ENCODE measurements at places on chromosomes 6 and 20. TPM values are rescaled to one million over a fixed set of nuclear protein-coding genes. Genes with fewer than 3 reads are reported as not detected.
A peak's percentile ranks its signal among the peaks of the same experiment; 100 is the strongest.

GRCh38 chr6:131807644-131808459 lies at the start of gene ENPP1:
Gene ENPP1, plus strand, starts transcription at chr6:131808020. Its CDS starts 16 bp downstream, at chr6:131808036.
- H3K27ac ChIP-seq: peak within 1 kb of the TSS; percentile 63
- peaks cover 56% of the 10 kb centered on the region for H3K27me3 ChIP-seq
- peaks cover 6% of the 10 kb centered on the region for H3K4me1 ChIP-seq
- H3K36me3 ChIP-seq: no peaks in the 10 kb centered on the region
- H3K4me3 ChIP-seq: peak within 1 kb of the TSS; percentile 93

DNA sequence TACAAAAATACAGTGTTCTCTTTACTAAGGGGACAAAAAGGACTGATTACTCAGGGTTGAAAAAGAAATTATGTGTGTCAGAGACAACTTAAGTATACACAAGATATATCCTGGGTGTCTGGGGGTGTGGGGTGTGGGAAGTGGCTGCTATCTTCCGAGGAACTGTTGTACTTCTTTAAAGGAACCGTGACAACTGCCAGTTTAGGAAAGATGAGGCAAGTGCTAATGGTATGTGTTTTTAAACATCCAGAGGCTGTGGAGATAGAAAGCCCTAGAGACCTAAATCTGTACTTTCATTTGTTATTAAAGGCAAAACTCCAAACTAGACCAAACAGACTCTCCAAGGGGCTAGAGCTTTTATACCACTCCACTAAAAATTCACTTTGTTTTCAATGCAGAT lies 95.6 kb downstream of the SNAP25 start:
- no peaks in the 10 kb centered on the region for H3K36me3 ChIP-seq
- peaks cover 20% of the 10 kb centered on the region for H3K4me1 ChIP-seq
- H3K27me3 ChIP-seq: peaks cover 24% of the 10 kb centered on the region
- no peak overlapping the region for H3K4me3 ChIP-seq
- no peak for DNase-seq

- DNase-seq: no peak
- no peak overlapping the region for H3K27ac ChIP-seq
- no peak overlapping the region for H3K4me3 ChIP-seq
- no peaks in the 10 kb centered on the region for H3K36me3 ChIP-seq
- H3K27me3 ChIP-seq: no peaks in the 10 kb centered on the region
- H3K4me1 ChIP-seq: no peaks in the 10 kb centered on the region
Observed at GRCh38 chr6:143586557-143586956, 75.0 kb upstream of the FUCA2 start.

DNA sequence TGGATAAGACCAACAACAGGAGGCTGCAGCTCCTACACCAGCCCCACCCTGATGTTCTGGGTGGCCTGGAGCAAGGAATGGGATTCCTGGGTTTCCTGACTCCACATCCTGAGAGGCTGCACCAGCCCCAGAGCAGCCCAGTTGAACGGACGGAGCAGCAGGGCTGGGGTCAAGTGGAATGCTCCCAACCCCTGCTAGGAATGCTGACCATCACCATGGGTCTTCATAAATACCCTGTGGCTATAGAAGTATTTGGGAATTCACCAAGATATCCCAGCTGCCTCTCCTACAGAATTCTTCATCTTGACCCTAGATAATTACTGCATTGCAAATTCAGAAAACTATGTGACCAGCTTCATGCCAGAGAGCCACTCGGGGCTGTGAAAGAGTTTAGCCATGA lies 180.3 kb downstream of the THBS2 start:
- no peak for DNase-seq
- no peak overlapping the region for H3K27ac ChIP-seq
- H3K4me3 ChIP-seq: no peak overlapping the region
- H3K4me1 ChIP-seq: peaks cover 14% of the 10 kb centered on the region

- H3K4me1 ChIP-seq: no peaks in the 10 kb centered on the region
- no peak for DNase-seq
- H3K4me3 ChIP-seq: no peak overlapping the region
- no peak overlapping the region for H3K27ac ChIP-seq
Observed at GRCh38 chr6:87884203-87884602, 163.4 kb upstream of the SPACA1 start.

GRCh38 chr6:158069800-158070195 lies 88.1 kb downstream of the SYNJ2 start:
- H3K4me3 ChIP-seq: no peak overlapping the region
- DNase-seq: no peak
- peaks cover 11% of the 10 kb centered on the region for H3K36me3 ChIP-seq
- H3K27me3 ChIP-seq: no peaks in the 10 kb centered on the region
- H3K4me1 ChIP-seq: peaks cover 18% of the 10 kb centered on the region

TBX18 gene
- 8.2 TPM for total RNA-seq

GRCh38 chr20:40176098-40176841 lies 512.8 kb downstream of the MAFB start:
- no peak for DNase-seq
- no peak overlapping the region for H3K4me3 ChIP-seq
- H3K27ac ChIP-seq: no peak overlapping the region
- H3K27me3 ChIP-seq: no peaks in the 10 kb centered on the region

TJAP1 gene
- 34.7 TPM for total RNA-seq

SHLD1 gene
- 6.2 TPM for total RNA-seq

DNA sequence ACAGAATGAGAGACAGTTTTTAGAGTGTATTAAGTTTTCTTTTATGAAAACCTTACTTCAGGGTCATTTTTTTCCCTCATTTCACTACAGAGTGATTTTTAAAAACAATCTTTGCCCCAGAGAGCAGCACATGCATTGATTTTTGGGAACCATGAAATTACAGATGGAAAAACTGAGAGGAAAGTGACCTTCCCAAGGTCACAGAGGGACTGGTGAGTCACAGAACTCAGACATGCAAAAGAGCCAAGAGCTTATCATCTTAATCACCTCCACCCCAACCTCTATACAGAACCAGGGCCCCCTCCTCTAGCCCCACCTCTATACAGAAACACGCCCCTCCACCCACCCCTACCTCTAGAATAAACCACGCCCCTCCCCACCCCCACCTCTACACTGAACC lies 10.7 kb downstream of the PXMP4 start:
- H3K4me3 ChIP-seq: no peak overlapping the region
- no peaks in the 10 kb centered on the region for H3K27me3 ChIP-seq
- no peak overlapping the region for H3K27ac ChIP-seq
- no peak for DNase-seq
- H3K36me3 ChIP-seq: no peaks in the 10 kb centered on the region
